Naive B cell (primary cell): ENCODE measurements at places on chromosomes 5 and 9.

DNA sequence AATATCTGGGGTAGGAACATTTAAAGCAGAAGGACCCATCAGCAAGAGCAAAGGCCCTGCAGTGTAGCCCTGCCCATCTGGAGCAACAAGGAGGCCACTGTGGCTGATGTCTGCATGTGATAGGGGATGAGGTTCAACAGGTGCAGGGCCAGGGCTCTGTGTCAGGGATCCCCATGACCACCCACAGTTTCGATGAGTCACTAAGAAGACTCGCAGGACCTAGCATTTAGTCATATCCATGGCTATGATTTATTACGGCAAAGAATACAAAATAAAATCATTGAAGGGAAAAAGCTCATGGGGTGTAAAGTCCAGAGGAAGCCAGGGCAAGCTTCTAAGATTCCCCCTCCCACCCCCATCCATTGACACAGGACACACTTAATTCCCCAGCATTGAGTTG, 188.6 kb downstream of the ADGRV1 start:
- no peak for DNase-seq

- no peak for DNase-seq
Measured at GRCh38 chr5:95105638-95106037, 179.3 kb downstream of the MCTP1 start.

- no peak for DNase-seq
Measured at GRCh38 chr5:133336121-133336968, 276.0 kb downstream of the FSTL4 start.

- DNase-seq: no peak
Measured at GRCh38 chr5:43376496-43377140, 35.6 kb downstream of the CCL28 start.

DNA sequence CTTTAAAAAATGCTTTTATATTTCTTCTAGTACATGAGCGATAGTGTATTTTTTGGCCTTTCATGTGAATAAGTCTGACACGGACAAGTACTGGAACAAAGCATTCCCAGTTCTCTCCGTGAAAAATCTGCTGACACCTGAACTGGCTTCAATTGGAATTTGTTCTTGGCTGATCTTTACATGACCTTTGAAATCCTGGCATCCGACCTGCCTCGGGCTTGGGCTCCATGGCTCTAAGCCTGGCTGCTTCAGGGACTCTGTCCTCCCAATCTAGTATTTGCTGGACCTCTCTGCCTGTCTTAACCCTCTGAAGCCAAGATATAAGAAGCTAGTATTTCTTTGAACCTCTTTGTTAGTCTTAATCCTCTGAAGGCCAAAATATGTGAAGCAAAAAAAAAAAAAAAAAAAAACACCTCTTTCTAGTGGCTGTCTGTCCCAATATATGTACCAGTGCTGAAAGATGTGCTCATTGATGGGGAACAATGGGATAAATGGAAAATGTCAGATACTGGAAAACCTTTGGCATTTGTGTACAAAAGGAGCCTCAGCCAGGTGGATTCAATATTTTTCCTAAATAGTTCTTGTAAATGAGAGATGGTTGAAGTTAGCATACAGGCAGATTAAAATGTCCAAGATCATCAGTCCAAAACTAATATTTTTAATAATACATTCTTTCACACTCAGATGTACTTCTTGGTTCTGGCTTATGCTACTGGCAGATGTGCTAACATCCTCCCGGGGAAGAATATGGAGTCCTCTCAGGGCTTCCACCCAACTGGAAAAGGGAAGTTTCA, 470.6 kb downstream of the TUSC1 start:
- DNase-seq: no peak

DNA sequence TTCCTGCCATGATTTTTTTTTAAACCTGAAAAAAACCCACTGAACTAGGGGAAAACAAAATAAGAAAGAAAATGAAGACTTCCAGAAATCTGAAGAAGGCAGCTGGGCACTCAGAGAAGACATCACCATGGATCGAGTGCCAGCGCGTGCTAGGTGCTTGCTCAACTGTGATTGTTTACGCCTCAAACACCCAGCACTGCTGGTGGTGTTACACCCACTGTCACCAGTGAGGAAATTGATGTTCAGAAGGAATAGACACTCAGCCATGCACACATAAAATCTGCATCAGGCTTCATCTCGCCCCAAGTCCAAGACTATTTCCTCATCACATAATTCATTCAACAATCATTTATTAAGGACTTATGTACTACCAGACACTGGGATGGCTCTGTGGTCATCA, 82.1 kb downstream of the HRH2 start:
- no peak for DNase-seq

- no peak for DNase-seq
Measured at GRCh38 chr5:137896560-137896959, 7.3 kb downstream of the PKD2L2 start.

DNA sequence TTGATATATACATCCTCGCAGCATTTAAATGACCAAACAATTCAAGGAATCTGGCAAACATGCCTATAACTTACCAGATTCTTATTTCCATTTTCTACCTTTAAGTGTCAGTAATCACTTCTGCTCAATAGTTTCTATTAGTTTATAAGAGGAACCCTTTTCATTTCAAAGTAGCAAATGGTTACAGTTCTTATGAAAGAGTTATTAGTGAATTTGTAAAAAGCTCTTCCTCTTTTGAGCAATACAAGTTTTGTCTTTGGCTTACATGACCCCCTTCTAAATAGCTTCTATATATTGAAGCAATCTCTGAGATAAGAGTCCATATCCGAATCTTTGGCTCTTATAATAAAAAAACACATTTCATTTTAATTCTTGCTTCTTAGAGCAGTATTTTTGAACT, 42.0 kb downstream of the ELL2 start:
- DNase-seq: no peak

GRCh38 chr5:103428923-103429322, 133.7 kb downstream of the NUDT12 start:
- no peak for DNase-seq

DNA sequence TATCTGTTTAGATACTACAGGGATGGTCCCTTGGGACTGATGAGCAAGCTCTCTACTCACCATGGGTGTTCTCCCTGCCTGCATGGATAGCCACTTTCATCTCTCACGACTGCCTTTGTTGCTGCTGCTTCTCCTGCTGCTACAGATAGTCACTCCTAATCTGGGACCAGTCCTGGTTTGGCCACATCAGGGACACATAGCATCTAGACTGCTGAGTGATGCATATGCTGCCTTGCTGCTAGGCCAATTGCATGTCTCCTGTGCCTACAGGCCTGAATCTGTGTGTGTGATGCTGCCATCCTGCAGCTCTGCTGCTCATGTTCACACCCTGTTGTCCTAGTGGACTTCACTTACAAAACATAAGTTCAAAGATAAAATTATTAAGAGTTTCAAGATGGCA, 297.1 kb downstream of the HCN1 start:
- no peak for DNase-seq

DNA sequence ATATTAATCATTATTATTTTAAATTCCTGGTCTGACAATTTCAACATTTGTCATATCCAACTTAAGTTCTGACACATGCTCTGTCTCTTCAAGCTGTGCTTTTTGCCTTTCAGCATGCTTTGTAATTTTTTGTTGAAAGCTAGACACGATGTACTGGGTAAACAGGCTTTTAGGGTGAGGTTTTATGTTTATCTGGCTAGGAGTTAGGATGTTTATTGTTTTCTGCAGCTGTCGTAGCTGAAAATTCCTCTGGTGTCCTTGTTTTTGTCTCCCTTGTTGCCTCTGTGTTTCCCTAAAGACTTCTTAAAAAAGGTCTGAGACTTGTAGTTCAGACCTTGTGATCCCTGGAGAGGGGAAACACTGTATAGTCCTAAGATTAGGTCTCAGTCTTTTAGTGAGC, 20.6 kb downstream of the TUT7 start:
- no peak for DNase-seq
